ENCODE measurements at places on chromosomes 11 and 22. TPM values are rescaled to one million over a fixed set of nuclear protein-coding genes. Genes with fewer than 3 reads are reported as not detected.

The TRIM49 gene
- not detected for total RNA-seq

The PGM2L1 gene
- total RNA-seq: 1.1 TPM

The ZNF280A gene
- not detected for total RNA-seq

- no peak for ATAC-seq
Observed at GRCh38 chr11:117869604-117870003, 6.9 kb downstream of the FXYD6 start.

DNA sequence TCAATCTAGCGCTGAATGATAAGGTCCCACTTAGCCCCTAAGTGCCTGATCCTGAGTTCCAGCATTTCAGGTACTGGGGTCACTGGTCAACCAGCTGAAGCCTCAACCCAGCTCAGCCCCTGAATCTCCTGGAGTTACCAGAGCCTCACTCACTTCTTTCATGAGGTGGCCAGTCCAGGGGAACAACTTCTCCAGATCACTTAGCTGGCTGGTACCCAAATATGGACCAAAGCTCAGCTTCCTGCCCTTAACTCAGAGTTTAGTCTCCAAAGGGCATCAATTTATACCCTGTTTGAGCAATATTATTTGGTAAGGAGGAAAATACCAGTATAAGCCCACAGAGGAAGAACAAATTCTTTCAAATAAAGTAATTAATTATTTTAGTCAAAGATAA, 105.6 kb downstream of the SLC1A2 start:
- no peak for ATAC-seq

DNA sequence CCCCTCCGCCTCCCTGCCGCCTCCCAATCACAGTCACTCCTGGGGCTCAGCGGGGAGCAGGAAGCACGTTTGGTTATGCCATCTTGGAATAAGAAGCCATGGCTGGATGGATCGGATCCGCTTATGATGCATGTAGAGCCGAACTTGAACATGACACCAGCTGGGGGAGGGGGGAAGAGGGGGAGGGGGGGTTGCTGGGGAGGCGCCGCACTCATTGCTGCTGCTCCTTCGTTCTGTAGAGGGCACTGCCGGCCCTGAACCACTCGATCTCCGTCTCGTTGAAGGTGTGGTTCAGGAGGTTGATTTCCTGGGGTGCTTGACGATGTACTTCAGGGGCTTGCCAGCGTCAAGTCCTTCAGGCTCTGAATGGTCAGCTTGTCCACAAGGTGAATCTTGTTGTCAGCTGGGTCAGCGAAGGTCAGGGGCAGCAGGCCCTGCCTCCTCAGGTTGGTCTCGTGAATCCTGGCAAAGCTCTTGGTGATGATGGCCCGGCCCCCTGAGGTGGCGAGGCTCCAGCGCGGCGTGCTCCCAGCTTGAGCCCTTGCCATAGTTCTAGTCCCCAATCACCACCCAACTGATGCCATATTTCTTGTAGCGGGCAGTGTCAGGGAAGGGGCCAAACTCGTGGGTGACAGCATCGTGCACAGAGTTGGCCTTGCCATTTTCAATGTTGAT, 476.9 kb upstream of the ISX start:
- no peak for ATAC-seq

DNA sequence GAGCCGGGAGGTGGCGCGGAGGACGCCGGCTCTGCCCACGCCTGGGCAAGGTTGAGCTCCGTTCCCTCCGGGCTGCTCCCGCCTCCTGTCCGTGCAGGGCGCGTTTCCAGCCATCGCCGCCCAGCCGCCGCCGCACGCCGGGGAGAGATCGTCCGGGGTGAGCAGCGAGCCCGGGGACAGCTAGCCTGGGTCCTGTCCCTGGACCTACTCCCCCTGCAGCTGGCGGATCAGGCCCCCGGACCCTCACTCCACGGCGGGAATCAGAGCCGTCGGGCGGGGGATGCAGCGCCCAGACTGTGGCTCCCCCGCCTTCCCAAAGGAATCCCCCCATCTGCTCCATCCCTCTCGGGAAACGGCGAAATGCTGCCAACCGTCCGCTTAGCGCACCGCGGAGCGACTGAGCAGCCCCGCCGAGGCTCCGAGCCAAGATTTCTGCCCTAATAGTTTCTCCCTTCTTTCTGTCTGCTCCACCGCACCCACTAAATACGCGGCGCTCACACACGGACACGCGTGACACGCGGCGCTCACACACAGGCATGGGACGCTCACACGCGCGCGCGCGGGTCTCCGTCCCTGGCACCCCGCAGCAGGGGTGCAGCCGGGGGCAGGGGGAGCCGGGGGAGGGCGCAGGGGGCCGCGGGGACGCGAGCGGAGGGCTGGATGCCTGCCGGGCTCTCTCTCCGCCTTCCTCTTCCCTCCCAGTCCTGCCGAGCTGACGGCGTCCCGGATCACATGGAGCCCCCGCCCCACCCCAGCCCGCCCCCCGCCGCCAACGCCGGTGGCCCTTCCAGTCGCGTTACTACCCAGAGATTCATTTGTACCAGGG, at the start of gene KCNJ5:
TSS of gene KCNJ5 (plus strand) at position 814 of the 826 bp plus-strand sequence. CDS start 19,918 bp downstream, outside the sequence.
- peak; percentile 58 for ATAC-seq

- ATAC-seq: peak; percentile 60
Observed at GRCh38 chr11:61149624-61150615, 11.3 kb downstream of the VPS37C start.

GRCh38 chr11:61001931-61002330, 30.5 kb downstream of the CD6 start:
- no peak for ATAC-seq

- peak; percentile 21 for ATAC-seq
Observed at GRCh38 chr11:65404638-65405339, 17.8 kb upstream of the NEAT1 start.

GRCh38 chr22:22506736-22507135, 1.8 kb downstream of the ZNF280B start:
- ATAC-seq: no peak

DNA sequence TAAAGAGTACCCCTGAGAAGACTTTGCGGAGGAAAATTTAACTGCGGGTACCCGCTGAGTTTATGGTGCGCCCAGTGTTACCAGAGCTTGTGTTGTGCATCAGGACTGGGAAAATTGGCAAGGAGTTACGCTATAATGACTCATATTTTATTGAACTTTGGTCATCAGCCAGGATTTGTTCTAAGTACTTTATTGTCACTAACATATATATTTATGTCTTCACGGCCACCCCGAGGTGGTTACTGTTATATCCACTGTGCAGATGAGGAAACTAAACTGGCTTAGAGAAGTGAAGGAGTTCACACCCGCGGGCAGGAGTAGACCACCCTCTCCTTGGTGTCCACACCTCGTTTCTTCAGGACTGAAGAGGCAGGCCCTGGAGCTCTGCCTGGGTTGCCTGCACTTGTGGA, 667 bp downstream of the ACCS start:
- ATAC-seq: peak; percentile 67

GRCh38 chr11:118896472-118896913, 12.8 kb downstream of the CXCR5 start:
- no peak for ATAC-seq

- peak; percentile 62 for ATAC-seq
Observed at GRCh38 chr11:96215110-96215782, 127.7 kb downstream of the MAML2 start.

DNA sequence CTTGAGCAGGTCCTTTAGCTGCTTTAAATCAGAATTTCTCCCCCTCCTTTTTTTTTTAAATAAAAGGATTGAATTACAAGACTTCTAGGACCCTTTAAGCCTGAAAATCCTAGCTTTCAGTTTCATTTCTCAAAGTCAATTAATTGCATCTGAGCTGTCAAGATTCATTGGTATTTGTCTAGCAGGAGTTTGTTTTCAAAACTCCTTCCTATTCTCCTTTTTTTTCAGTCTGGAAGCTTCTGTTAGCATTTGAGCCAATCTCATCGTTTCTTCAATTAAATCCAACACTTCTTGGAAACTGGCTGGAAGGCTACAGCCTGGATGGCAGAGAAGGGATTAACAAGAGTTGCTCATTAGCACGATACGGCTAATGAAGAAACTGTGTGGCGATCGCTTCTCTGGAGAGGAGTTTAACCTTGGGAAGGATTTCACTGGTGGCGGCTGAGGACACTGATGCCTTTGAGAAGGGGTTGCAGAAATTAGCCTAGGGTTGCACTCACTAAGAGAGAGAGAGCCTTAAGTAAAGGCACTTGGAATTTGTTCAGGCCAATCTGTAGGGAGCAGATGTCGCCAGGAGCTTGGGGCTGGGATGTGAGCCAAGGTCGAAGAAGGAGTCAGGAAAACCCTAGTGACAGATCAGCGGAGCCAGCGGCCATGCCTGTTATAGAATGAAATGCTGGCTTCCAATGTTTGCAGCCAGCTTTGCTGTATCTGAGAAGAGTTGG, 43.8 kb upstream of the API5 start:
- ATAC-seq: no peak

- ATAC-seq: peak; percentile 48
Observed at GRCh38 chr11:16831316-16832192, 93.1 kb downstream of the C11orf58 start.

DNA sequence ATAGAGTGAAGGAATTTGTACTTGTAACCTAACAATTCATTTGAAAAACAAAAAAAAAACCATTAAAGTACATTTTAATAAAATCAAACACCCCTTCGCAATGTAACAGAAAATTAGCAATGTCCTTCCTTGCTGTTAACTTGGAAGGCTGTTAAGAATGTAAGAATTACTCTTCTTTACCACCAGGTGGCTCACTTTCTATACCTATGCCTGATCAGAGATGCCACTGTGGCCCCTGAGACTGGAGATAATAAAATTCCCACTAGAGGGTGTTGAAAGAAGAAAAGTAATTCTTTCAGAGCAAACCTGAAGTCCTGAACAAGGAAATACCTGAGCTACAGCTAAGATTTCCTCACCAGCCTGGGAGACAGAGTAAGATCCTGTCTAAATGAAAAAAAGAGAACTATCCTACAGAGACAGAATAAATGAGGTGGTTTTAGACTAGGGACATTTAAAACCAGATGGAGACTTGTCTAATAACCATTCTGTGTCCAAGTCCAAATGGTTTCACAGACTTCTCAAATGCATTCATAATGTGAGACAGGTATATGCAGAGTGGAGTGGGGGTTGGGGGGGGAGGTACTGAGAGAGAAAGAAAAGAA, 1089.3 kb downstream of the FAM181B start:
- no peak for ATAC-seq

DNA sequence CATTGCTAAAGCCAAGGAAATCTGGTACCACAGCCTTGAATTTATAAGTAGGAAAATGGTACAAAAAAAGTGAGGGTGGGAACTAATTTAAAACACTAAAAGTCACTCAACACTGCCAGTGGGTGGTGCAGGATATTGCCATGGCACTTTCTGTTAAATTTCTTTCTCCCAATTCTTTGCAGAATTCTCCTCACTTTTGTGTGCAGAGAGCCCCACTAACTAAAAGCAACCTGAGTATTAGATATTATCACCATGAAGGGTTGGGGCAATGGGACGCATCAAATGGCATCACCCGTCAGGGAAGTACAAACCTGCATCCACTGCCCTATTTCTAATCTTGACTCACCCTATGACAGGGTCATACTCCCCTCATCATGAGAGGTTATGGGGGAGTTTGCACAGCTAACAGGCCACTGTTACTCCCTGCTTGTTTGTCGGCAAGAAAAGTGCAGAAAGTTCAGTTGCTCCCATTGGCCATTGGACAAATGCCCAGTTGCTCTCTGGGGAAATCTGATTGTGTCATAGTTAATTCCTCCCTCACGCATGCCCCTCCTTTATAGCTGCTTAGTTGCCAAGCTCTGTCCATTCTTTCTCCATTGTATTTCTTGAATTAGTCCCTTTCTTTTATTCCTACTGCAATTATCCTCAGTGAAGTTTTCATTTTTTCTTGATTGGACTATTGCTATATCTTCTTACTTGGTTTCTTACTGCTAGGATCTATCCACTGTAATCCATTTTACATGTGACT, 93.8 kb upstream of the BLID start:
- peak; percentile 36 for ATAC-seq

- no peak for ATAC-seq
Observed at GRCh38 chr11:1773994-1774550, 10.3 kb upstream of the CTSD start.

- ATAC-seq: no peak
Observed at GRCh38 chr11:82930734-82931133, 29.2 kb downstream of the DDIAS start.

Data from esophagus mucosa (tissue), 1 donor.